Activated CD4-positive, alpha-beta T cell treated with anti-CD3 and anti-CD28 coated beads, Interleukin-2, amount 10 ng/mL, durations not matched to agents 7 days and 5 days (primary cell): ENCODE measurements at places on chromosomes 3 and 15. TPM values are rescaled to one million over a fixed set of nuclear protein-coding genes. Genes with fewer than 3 reads are reported as not detected.

- no peaks in the 10 kb centered on the region for H3K36me3 ChIP-seq
- H3K27ac ChIP-seq: no peak overlapping the region
- no peaks in the 10 kb centered on the region for H3K27me3 ChIP-seq
- no peak for DNase-seq
- no peaks in the 10 kb centered on the region for H3K4me1 ChIP-seq
- no peak overlapping the region for H3K4me3 ChIP-seq
These were observed 31.3 kb downstream of the STAC start for GRCh38 chr3:36411587-36411986.

- H3K27me3 ChIP-seq: peaks cover 18% of the 10 kb centered on the region
- H3K4me1 ChIP-seq: peaks cover 11% of the 10 kb centered on the region
- DNase-seq: no peak
- H3K4me3 ChIP-seq: no peak overlapping the region
- H3K36me3 ChIP-seq: no peaks in the 10 kb centered on the region
These were observed 171.2 kb downstream of the POTEB3 start for GRCh38 chr15:21269121-21269520.

- no peak overlapping the region for H3K27ac ChIP-seq
- no peaks in the 10 kb centered on the region for H3K36me3 ChIP-seq
- no peaks in the 10 kb centered on the region for H3K27me3 ChIP-seq
- DNase-seq: no peak
- peaks cover 9% of the 10 kb centered on the region for H3K4me1 ChIP-seq
These were observed 32.3 kb downstream of the XXYLT1 start for GRCh38 chr3:195238586-195239118.

GHRL gene
- total RNA-seq: 0.30 TPM

STARD5 gene
- total RNA-seq: 5.7 TPM

SHF gene
- 0.79 TPM for total RNA-seq

C3orf20 gene
- total RNA-seq: not detected

CLEC3B gene
- total RNA-seq: 0.37 TPM

IL17RB gene
- 2.9 TPM for total RNA-seq
